ENCODE measurements at places on chromosomes 2 and 18.

GRCh38 chr2:108288534-108289106, at the start of gene SULT1C2:
Gene SULT1C2 (plus strand): TSS chr2:108288895. CDS start chr2:108293668, 4,773 bp downstream.
- no peak for DNase-seq

- no peak for DNase-seq
These were observed 94.1 kb upstream of the MC4R start for GRCh38 chr18:60466677-60467076.

DNA sequence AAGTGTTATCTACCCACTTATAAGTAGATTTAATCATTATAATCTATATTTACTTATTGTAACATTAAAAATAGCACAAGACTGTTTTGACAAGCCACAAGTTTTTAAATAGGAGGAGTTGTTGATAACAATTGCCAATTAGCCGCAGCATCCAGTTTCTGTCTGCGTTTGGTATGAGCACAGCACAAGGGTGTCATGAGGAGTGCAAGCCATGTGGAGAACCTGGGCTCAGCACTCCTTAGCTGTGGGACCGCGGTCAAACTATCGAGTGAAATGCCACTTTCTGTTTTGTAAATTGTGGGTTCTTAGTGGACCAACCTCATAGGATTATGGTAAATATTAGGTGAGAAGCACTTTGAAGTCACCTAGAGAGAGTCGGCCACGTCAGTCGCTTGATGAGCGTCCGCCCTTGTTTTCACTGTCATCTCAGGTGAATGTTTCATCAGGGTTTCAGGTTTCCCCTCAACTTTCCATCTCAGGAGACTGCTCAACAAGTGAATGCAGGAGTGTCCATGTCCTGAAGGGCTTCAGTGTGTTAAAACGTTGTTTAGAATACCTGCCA, 294.5 kb downstream of the ZNF407 start:
- DNase-seq = no peak

- DNase-seq = no peak
These were observed 362.8 kb downstream of the CBLN2 start for GRCh38 chr18:72181241-72181764.

- no peak for DNase-seq
These were observed 27.3 kb downstream of the GPC1 start for GRCh38 chr2:240462707-240463273.

DNA sequence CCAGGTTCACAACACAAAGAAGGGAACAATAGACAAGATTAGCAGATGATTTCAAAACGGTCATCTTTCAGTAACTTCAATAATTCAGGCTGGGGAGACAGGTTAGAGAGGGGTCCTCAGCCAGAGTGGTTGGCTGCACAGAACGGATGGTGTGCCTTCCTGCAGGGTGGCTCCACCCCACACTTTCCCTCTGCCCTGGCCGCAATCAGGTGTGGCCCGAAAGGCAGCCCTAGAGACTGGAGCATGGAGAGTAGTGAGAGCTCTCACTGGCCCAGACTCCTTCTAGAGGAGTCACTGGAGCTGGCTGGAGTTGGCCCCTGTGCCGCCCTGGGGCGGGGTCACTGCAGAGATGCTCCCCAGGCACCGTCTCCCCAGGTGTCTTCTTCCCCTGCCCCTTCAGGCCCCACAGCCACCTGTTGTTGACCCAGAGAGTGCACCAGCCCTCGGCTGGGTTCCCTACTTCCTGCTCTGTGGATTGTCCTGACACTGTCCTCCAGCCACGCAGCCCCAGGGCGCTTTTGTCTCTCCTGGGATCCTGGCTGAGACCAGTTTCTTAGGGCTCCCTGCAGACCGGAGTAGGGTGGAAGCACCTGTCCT, 126.8 kb downstream of the PXDN start:
- peak; percentile 80 for DNase-seq

DNA sequence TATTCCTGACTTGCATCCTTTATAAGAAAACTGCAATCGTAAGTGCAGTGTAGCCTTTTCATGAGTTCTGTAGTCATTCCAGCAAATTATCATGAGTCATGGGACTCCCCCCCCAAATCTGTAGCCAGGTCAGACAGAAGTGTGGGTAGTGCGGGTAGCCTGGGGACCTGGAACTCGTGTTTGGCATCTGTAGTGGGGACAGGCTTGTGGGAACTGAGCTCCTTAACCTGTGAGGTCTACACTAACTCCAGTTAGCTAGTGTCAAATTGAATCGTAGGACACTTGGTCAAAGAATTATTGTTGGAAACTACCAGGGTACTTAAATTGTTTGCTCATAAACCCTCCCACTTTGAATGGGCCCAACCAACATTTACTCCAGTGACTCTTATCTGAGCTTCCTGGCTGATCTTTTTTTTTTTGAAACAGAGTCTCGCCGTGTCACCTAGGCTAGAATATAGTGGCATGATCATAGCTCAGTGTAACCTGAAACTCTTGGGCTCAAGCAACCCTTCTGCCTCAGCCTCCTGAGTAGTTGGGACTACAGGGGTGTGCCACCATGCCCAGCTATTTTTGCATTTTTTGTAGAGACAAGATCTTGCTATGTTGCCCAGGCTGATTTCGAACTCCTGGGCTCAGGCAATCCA, 12.4 kb downstream of the PFN4 start:
- DNase-seq = no peak

DNA sequence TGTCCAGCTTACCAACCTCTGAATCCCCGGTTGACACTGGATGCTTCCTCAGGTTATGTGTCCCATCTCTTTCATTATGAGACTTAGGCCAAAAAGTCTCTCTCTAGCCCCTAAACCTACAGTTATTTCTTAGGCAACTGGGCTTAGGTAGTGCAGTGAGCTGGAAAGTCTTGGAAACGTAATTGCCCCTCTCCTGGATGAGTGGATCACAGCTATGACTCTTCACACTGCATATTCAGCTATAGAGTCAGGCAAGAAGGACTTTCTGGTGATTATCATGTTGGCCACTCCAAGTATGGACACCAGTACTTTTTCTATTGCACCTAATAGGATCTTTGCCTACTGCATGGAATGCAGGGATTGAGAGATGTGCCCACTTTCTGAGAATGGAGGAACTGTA, 458.3 kb upstream of the CELF4 start:
- DNase-seq = no peak

- no peak for DNase-seq
These were observed 80.2 kb downstream of the ASAP2 start for GRCh38 chr2:9286554-9287399.

- DNase-seq = no peak
These were observed 246.5 kb downstream of the LDLRAD4 start for GRCh38 chr18:13465124-13465446.

DNA sequence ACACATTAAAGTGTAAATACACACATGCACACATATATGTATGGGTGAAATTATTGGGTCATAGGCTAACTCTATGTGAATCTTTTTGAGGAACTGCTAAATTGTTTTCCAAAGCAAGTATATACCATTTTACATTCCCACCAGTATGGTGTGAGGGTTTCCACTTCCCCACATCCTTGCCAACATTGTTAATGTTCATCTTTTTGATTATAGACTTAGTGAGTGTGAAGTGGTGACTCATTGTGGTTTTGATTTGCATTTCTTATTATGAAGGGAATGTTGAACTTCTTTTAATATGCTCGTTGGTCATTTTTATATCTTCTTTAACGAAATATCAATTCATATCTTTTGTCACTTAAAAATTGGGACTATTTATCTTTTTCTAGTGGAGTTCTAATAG, 181.8 kb upstream of the GCFC2 start:
- no peak for DNase-seq

- no peak for DNase-seq
These were observed 72.6 kb downstream of the MYO3B start for GRCh38 chr2:170250584-170250983.

DNA sequence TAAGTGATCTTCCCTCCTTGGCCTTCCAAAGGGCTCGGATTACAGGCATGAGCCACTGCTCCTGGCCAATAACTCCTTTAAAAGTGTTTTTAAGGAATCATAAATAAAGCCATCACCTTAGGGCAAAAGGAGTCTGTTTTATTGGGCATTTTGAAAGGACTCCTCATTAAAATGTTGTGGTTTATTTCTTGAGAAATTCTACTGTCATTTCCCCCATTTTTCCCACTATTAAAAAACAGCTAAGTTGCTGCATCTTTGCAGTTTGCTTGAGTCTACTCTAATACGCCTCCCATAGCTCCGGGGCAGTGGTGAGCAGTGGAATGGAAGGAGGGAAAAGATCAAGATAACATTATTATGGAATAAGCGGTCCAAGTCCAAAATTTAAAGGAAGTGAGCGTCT, 293.2 kb downstream of the PIEZO2 start:
- no peak for DNase-seq

- DNase-seq = no peak
These were observed 232.8 kb upstream of the ATP5MC3 start for GRCh38 chr2:175414191-175414881.

GRCh38 chr18:25334588-25334987, 17.4 kb downstream of the ZNF521 start:
- DNase-seq = no peak

DNA sequence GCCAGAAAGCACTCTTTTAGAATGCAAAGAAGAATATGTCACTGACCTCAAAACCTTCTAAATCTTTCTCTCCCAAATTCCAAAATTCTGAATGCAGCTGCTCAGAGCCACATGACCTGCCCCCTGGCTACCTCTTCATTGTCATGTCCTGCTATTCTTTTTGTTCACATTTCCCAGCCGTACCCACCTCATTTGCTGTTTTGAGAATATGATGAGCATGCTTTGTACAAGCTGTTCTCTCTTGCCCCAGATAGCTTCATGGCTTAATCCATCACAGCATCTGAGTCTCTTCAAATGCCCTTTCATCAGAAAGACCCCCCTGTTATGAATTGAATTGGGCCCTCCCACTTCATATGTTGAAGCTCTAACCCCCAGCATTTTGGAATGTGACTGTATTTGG, 214.3 kb downstream of the KCNS3 start:
- DNase-seq = no peak

DNA sequence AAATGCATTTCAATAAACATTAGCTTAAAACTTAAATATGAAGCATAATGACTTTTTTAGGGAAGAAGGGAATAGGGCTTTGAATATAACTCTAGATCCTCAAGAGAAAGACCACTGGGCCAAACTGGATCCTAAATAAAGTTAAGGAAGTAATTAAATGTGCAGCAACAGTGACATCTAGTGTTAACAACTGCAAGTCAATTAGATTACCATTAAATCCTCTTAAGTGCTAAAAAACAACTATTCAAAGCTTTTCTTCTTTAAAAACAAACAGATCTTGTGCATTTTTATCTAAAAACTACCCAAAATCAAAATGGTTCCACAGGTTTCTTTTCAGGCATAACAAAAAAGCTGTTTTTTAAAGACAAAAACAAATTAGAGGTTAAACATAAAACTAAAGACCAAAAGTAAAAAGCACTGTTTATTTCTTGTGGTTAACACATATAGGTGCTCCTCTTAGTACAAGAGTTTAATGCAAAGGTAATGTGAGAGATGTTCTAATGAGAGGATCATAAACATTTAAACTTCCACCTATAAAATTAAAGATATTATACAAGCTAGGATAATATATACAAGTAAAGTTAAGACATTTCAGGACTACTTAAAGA, 111.4 kb downstream of the THADA start:
- no peak for DNase-seq

GRCh38 chr2:136325844-136326331, 207.9 kb upstream of the CXCR4 start:
- no peak for DNase-seq

DNA sequence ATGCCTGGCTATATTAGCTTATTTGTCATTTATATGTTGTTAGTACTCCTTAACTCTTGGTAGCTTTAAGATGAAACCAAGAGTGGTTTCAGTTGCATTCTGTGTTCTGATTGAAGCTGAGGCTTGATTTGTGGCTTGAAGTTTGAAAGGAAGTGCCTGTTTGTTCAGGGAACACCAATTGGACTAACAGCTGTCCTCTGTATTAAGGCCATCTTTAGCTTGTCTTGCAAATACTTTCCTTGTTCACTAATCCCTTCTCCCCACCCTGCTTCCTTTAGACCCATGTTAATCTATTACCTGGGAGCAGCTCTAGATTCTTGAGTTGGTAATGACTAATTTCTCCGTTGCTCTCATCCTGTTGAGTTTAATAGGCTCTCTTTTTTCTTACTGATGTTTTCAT, 13.4 kb downstream of the ITGA6 start:
- no peak for DNase-seq

DNA sequence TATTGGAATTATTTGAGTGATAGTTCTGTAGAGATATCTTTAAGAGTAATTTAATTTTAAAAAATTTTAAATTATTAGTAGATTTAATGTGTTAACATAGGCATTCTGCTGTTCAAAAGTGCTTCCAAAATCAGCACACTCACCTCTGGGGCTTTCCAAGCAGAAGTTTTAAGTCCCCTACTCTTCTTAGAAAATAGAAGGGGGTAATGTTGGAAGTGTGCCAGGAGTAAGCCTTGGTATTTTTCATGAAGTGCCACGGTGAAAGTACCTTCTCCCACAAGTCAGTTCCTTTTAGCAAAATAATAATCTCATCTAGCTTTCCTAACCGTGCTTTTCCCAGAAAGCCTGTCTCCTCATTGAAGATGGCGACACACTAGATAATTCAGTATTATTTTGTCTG, 3.9 kb upstream of the TNFRSF11A start:
- no peak for DNase-seq

GRCh38 chr2:37664231-37664643, 7.2 kb downstream of the CDC42EP3 start:
- DNase-seq = no peak

- DNase-seq = no peak
These were observed 186.4 kb upstream of the SLC39A10 start for GRCh38 chr2:195470622-195471021.

DNA sequence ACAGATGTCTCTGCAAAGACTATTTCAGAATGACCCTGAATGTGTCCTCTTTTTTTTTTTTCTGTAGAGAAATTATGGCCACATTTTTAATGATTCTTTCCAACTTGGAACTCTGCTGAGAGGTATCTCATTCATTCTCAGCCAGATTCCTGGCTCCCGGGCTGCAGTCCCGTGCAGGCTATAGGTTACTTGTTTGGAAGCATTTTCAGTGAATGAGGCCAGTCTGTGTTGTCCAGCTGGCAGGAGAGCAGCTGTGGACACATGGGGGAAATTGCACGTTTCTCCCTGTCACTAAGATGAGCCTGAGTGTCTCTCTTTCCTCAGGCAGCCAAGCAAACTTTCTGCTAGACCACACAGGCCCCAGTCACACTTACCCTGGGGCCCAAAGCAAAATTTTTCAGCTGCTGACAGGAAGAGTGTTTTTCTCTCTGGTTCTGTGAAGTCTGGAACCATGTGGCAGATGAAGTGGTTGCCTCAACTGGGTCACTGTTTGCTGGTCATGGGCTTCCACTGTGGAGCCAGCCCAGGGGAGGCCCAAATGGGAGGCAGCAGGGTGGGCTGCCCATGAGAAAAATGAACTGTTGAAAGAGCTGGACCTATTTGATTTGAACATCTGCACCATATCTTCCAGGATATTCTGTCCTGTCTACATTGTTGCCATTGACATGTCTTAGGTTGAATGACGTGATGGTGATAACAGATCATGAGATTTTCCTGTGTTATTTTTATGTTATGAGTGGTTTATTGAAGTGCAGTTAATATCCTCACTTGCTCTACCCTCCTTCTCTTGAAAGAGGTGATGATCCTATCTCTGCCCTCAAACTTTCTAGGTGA, 431.2 kb downstream of the LPIN1 start:
- DNase-seq = no peak

GRCh38 chr2:44635725-44636124, 274.0 kb downstream of the CAMKMT start:
- no peak for DNase-seq
